Neural progenitor cell (in vitro differentiated cells): ENCODE measurements at places on chromosomes 5 and 9. TPM values are rescaled to one million over a fixed set of nuclear protein-coding genes. Genes with fewer than 3 reads are reported as not detected.

GRCh38 chr5:2239201-2239910, 356.6 kb upstream of the IRX4 start:
- no peak for DNase-seq

- DNase-seq = no peak
These were observed 85.8 kb upstream of the S1PR3 start for GRCh38 chr9:88905506-88905905.

DNA sequence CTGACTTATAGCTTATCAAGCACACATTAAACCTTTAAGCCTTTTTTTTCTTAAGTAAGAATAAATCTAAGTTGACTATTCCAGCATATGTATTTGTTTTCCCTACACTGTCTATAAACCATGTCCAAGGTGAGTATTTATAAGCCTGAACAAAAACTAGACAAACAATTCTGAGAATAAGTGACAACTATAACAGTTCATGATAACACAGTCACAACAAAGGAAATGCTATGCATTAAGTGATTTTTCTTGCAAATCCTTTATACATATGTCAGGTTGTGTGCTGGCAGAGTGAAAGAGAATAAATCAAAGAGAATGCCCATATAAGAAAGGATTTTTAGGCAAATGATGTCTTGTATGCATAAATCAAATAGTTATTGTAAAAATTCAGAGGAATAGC, 408.8 kb upstream of the KIF2A start:
- DNase-seq = no peak

GRCh38 chr9:4980086-4980727, 4.9 kb upstream of the JAK2 start:
- no peak for DNase-seq

DNA sequence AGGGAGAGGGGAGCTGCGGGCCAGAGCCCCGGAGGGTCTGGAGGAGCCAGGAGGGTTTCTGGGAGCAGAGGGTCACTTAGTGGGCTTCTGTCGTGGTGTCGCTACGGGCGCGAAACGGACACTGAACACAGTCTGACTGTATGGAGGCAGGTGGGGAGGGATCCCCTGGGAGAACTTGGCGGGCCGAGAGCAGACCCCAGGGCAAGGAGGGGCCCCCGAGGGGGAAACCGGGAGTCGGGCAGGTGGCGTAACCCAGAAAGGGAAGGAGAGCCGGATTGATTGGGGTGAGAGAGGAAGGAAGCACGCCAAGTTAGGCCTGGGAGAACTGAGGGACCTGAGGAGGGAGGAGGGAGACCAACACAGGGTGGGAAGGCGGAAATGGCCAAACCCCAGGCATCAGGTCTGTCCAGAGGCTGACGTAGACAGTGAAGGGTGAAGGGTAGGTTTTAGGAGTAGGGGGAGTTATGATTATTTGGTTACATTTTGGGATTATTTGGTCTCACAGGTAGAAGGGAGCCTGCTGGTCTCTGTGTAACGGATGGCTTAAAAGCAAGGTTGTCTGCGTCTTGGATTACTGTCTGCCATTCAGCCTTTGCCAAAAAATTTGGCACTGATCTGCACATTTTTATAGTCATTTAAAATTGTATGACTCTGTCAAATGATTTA, 3.3 kb upstream of the MSMP start:
- peak; percentile 59 for DNase-seq

GRCh38 chr9:136667940-136668760, 5.4 kb downstream of the EGFL7 start:
- no peak for DNase-seq

- DNase-seq = no peak
These were observed 195.0 kb upstream of the TBC1D2 start for GRCh38 chr9:98450496-98450895.

GRCh38 chr9:120914953-120915352, 11.6 kb downstream of the TRAF1 start:
- no peak for DNase-seq

DNA sequence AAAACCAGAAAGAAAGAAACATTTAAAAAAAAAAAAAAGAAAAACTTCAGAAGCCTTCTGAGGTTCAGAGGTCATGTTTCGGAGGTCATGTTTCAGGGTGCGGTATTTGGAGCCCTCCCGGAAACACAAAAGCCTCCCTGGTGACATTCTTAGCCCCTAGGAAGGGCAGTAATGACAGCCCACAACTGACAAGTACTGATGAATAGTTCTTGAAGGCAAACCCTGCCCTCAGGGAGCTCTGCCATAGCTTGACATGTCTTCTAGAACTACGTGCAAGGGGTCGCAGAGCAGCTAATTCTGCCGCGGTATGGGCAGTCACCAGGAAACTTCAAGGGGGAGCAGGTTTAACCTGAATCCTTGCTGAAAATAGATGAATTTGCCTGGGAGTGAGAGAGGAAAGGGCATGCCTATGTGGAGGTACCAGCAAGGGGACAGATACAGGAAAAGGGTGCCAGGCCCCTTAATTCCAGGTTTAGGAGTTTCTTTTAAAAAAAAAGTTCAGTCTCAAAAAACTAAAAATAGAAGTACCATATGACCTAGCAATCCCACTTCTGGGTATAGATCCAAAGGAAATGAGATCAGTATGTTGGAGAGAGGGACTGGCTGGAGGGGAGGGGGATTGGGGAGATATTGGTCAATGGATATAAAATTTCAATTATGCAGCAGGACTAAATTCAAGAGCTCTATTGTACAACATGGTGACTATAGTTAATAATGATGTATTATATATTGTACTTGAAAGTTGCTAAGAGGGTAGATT, 98.4 kb downstream of the C9orf152 start:
- peak; percentile 47 for DNase-seq

DNA sequence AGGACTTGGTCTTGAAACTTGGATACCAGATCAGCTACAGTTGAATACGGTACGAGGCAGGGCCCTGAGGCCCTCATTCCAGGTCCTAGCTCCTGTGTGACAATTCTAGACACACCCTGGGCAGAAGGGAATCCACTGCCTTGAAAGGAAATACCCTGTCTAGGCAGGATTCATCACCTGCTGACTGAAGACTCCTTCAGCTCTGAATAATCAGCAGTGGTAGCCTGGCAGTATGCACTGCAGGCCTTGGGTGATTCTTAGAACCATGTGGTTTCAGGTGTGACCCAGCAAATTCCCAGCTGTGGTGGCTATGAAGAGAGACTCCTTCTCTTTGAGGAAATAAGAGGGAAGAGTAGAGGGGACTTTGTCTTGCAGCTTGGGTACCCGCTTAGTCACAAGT, 17.2 kb upstream of the EFNA5 start:
- DNase-seq = no peak

GRCh38 chr5:127299678-127300077, 9.1 kb downstream of the MEGF10 start:
- peak; percentile 55 for DNase-seq

SLC34A3 gene
- not detected in 2 replicates for total RNA-seq

RNF180 gene
- 5.5 and 7.0 TPM in 2 replicates for total RNA-seq

ALDH1B1 gene
- total RNA-seq = 32.9 and 44.0 TPM in 2 replicates

PCA3 gene
- 0.30 and 0.56 TPM in 2 replicates for total RNA-seq

RAD23B gene
- 149 and 178 TPM in 2 replicates for total RNA-seq

KIAA1958 gene
- total RNA-seq = 29.8 and 31.4 TPM in 2 replicates

BTNL8 gene
- 0.22 and 0.34 TPM in 2 replicates for total RNA-seq
